ENCODE measurements at places on chromosomes 12 and 14.
A peak's percentile ranks its signal among the peaks of the same experiment; 100 is the strongest.

DNA sequence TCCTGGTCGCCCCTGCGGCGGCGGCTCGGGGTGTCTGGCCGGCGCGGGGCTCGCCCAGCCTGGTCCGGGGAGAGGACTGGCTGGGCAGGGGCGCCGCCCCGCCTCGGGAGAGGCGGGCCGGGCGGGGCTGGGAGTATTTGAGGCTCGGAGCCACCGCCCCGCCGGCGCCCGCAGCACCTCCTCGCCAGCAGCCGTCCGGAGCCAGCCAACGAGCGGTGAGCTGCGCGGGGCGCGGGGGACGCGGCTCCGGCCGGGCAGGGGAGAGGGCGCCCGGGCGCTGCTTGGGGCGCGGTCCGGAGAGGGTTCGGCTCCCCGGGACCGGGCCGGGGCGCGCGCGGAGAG is at the start of gene LGALS3:
Gene LGALS3 (plus strand): TSS at position 167 of the 342 bp plus-strand sequence. CDS start 8,122 bp downstream, outside the sequence.
- DNase-seq: peak; percentile 64

DNA sequence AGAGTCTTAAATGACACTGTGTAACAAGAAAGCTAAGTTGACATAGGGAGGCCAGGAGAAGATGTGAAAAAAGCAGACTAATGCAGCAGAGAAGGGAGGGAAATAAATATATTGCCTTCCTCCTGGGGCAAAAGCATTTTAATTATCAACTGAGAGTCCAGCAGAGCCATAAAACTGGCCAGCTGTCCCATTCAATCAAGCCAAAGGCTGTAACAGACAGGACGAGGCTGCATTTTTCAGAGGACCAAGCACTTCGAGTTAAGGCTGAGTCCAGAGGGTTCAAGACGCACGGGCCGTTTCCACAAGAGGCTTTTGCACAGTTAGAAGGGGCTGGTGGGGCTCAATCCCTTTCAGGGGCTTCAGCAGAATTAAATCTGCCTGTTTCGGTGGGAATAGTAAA is 20.4 kb downstream of the MAP3K9 start:
- no peak for DNase-seq

- no peak for DNase-seq
Observed at GRCh38 chr14:61476754-61477410, 155.5 kb downstream of the PRKCH start.

- DNase-seq: no peak
Observed at GRCh38 chr12:25692115-25693035, 139.3 kb upstream of the LMNTD1 start.

- peak; percentile 55 for DNase-seq
Observed at GRCh38 chr14:67517083-67517482, 16.0 kb upstream of the PLEKHH1 start.

DNA sequence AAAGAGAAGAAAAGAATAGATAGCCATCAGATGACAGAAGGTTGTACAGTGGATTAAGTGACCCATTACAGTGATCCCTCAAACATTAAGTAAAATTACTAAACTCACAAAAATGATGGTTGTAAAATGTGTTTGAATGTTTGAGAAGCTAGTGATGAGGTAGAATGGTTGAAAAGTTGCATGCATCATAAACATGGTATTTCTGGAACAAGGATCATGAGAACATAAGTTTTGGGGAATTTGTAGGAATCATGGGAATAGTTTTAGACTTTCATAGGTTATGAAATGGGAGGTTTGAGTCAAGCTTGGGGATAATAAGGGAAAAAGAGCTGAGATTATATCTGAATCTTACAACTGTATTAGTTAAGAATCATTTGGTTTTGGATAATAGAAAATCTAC is 34.1 kb upstream of the NEDD1 start:
- DNase-seq: no peak

DNA sequence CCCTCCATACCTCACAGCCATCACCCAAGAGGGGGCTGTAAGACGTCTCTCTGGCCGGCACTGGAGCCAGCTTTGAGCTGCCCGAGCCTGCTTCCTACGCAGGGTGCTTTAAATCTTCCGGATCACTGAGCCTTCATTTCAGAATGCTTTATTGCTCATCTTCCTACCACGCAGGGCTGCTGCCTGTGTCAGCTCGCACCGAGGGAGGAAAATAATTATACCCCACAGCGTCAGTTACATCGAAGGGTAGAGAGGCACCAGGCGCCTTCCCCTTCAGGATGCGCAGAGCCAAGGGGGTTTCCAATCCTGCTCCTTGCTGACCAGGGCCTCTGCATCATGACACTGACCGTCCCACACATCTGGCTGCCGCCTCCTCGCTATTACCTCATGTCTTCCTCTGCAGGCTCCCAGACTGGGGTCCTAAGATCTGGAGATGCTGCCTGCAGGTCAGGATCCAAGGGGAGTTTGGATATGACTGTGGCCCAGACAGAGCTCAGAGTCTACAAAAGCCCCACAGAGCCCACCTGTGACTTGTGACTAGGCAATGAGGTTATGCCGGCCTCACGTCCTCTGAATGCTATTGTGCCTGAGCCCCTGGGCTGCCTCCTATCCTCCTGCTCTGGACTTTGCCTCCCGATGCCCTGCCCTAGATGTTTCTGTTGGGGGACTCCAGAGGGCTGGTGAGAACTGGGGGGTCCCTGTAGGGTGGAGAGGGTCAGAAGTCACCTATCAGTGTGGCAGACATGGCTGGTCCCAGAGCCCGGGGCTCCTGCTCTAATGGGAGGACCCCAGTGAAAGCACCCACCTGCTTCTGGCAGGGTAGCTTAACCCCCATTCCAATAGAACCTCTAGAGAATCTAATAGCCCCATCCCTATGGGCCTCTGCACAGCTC is 220.3 kb upstream of the RTL1 start:
- DNase-seq: peak; percentile 15

DNA sequence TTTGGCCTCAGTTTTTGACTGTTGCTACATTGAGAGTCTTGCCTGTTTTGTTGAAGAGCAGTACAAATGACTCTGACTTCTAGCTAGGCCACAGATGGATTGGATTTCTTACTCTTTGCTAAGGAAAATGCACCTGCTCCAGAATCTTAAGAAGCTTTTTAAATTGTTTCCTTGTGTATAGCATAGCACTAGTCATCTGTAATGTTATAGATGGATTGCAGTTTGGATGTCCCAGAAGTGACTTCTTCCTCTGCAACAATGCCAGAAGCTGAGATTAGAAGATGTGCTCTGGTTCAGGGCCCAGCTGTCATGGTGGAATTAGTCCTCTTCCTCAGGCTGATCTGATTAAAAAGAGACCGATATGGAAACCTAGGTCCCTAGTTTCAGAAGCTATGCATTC is 67.9 kb downstream of the DAAM1 start:
- no peak for DNase-seq

DNA sequence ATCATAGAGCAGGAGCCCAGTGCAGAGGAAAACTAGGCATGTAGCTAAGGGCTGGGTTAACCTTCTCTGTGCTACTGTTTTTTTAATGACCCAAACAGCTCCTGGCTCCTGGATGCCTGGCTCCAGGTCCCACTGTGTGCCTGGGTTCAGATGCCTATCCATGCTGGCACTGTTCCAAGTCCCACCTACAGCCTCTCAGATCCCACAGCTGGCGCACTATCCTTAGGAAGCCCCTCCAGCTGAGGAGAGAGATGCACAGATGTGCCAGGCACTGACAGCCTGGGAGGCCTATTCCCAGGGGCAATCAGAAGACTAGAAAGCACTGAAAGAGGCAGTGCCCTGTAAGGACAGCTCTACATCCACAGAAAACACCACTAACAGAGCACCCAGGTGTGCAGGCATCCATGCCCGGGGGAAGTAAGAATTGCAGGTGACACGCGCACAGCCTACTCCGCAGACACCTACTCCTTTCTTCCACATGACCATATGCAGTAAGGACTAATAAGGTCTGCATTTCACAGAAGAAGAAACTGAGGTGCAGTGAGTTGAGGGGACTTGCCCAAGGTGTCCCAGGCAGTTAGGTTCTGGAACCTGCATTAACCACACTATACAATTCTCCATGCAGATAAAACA is 51.2 kb downstream of the PITPNM2 start:
- no peak for DNase-seq

GRCh38 chr12:97601934-97602720 is 139.5 kb downstream of the RMST start:
- DNase-seq: no peak

- DNase-seq: no peak
Observed at GRCh38 chr12:119068129-119068856, 87.0 kb downstream of the SRRM4 start.

- no peak for DNase-seq
Observed at GRCh38 chr12:104136577-104136976, 1.4 kb downstream of the NFYB start.

GRCh38 chr14:23358042-23358441 is 5.4 kb upstream of the SLC22A17 start:
- DNase-seq: no peak

DNA sequence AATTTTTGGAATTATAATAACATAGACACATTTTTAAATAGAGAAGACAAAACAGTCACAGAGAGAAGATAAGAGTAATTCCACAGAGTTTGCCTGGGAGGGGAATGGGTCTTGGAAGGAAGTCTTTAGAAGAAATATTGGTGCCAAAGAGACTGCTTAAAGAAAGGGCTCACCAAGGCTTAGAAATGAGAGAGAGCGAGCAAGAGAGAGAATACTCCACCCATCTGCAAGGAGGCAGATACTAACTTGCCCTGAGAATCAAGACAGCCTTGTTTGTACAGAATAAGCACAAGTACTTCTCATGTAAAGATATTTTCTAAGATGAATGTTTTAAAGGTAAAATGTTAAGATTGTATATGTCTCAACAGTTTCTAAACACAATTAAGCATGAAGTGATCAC is 165.5 kb downstream of the SLC38A4 start:
- DNase-seq: no peak

- no peak for DNase-seq
Observed at GRCh38 chr12:122865268-122866231, 30.3 kb downstream of the HIP1R start.

- DNase-seq: peak; percentile 61
Observed at GRCh38 chr12:52037248-52037861, 13.9 kb upstream of the NR4A1 start.

- no peak for DNase-seq
Observed at GRCh38 chr14:50845166-50845565, 14.2 kb upstream of the NIN start.

GRCh38 chr12:116202940-116203339 is 74.6 kb downstream of the MED13L start:
- DNase-seq: no peak

DNA sequence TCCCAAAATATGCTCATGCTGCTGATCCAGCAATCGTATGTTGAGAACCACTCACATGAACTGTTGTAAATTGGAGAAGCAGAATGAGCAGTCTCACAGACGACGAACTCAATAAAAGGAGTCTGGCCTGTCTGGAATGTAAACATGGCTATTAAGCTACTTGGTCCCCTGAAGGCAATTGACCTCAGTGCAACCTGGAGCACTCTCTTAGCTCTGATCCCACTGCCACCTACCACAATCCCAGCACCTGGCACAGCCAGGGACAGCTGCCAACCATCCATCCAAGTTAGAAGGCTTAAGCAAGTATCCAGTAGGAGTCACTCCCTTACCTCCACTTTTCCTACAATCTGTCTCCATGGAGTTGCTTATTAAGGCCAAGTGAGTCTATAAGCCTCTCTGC is 406.9 kb upstream of the CLEC14A start:
- DNase-seq: no peak

- peak; percentile 59 for DNase-seq
Observed at GRCh38 chr14:24411443-24412389, 12.9 kb downstream of the NYNRIN start.

DNA sequence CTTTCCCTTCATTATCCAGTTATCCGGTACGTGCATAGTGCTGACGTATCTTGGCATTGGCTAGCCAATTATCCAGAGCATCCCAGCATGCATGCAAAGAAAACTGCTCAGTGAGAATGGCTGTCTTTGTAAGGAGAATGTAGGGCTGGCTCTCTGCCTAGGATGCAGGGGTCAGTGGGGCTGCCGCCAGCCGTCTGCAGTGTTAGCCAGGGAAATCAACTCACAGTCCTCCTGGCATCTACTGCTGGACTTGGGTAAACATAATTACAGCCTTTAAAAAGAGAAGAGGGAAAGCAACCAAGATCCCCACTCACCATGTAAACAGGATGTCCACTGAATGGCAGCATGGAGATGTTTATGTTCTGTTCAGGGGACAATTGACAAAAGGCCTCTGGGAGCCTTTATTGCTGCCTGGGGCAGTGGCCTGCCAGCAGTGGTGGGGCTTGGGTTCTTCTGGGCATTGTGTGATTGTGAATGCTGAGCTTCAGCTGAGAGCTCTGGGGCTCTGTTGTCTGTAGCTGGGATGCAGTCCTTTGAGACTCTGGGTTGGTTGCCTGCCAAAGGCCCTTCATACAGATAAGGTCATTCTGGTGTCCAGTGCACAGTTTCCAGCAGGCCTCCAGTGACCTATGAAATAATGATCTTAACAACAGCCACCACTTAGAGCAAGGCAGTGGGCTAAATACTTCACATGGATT is 121.8 kb downstream of the TBC1D30 start:
- DNase-seq: no peak

GRCh38 chr14:68308726-68309520 is 483.9 kb downstream of the ZFP36L1 start:
- DNase-seq: no peak

DNA sequence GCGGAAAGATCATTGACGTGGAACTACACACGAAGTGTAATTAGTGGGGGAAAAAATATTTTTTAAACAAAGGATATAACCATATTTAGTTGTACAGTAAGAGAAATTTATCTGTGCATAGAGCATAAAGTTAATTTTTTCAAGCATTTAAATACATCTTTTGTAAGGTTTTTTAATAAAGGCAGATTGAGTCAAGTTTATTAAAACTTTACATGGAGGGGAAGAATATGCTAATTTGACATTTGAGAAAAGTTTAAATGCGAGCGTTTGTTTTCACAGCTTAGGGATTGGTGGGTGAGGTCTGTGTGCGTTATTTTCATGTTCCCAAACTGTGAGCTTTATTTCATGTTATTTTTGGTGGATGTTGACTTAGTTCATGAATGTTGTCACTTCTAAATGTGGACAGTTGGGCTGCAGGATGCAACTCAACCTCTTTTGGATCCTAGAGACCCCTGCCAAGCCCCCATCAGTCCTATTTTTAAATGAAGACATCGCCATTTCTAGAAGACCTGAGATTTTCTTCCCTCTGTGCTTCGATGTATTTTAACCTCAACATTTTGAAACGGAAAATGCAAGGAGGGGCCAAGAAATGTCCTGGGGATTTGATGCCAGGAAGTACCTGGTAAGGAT is 32.3 kb downstream of the BRI3BP start:
- DNase-seq: no peak

DNA sequence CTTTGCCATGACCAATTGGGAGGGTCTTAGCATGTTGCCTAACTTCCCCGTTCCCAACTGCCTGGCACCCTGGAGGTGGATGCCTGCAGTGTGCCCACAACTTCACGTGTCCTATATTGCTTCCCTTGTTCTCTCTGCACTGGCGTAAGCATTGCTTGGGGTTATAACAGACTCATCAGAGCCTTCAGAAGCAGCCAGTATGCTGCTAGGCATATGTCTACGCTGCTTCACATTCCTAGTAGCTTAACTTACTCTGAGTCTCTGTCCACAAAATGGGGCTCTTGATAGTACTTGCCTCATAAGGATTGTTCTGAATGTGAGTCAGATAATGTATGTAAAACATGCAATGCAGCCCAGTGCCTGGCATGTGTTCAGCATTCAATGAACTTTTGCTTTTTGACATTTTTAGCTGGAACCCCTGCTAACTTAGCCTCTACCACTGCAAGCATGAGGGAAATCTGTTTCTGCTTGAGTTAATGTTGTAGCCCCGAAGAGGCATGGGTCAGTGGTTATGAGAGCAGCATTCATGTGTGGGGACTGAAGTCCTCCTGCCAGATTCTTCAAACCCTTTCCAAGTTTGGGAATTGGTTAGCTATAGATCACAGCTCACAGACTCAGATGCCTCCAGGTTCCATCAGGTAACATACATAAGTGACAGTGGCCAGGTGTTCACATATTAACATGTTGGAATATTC is 2.8 kb downstream of the SLC5A8 start:
- no peak for DNase-seq

- peak; percentile 100 for DNase-seq
Observed at GRCh38 chr12:49740930-49741881, at the start of gene TMBIM6. TSS of gene TMBIM6 (plus strand) at chr12:49741557. CDS start at chr12:49752494, 10,937 bp downstream.
